Osteocyte (in vitro differentiated cells): ENCODE measurements at places on chromosomes 4 and X. TPM values are rescaled to one million over a fixed set of nuclear protein-coding genes. Genes with fewer than 3 reads are reported as not detected.

GRCh38 chr4:151798678-151799416, 38.0 kb upstream of the GATB start:
- no peak for DNase-seq

- no peak for DNase-seq
These were observed 19.7 kb downstream of the TRIM2 start for GRCh38 chr4:153223930-153224329.

DNA sequence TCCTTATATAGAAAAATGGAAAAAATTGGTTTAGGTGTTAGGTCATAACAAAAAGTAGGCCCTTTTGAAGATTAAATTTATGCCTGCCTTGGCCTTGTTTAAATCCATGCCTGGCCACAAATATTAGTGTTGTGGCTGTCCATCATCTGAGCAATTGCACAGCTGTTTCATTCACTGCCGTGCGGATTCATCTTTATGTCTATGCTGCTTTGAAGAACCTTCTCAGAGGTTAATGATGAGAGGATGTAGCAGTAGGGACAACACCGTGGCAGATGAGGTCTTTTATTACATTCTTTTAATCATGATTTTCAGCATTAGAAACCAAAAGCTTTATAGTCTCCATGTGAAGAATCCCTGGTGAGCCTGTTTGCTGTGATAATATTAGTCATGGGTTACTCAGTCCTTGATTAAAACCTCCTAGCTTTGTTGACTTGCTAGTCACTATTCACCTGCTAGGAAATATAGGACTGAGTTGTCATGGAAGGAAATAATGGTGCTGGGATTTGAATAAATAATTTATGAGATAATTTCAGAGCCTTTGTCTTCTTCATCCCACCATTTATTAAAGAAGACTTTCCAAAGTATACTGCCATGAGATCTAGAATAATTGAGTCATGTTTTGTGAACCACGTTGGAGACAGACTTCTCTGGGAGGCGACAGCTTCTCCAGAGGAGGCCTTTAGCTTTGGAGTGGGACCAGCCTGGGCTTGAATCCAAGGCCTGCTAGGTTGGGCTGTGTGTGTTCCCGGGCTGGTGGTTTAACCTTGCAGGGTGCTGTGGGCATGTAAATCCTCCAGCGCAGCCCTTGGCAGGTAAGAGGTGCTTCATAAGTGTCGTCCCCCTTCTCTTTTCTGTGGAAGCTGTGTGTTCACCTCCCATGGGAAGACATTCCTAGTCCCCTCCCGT, 53.5 kb downstream of the PTTG2 start:
- DNase-seq, result no peak

GRCh38 chr4:41287005-41287404, 30.3 kb downstream of the UCHL1 start:
- DNase-seq, result no peak

The GYPE gene
- not detected in 2 replicates for total RNA-seq

The ETDA gene
- total RNA-seq, result not detected in 2 replicates

The PAK3 gene
- not detected in 2 replicates for total RNA-seq

- DNase-seq, result no peak
These were observed 415.0 kb downstream of the CCSER1 start for GRCh38 chr4:90542216-90542615.

The TBL1X gene
- 35.3 and 39.9 TPM in 2 replicates for total RNA-seq

GRCh38 chr4:82777857-82778525, 20.6 kb downstream of the SCD5 start:
- DNase-seq, result no peak

- no peak for DNase-seq
These were observed 215.3 kb upstream of the TTC29 start for GRCh38 chr4:147160908-147161513.

DNA sequence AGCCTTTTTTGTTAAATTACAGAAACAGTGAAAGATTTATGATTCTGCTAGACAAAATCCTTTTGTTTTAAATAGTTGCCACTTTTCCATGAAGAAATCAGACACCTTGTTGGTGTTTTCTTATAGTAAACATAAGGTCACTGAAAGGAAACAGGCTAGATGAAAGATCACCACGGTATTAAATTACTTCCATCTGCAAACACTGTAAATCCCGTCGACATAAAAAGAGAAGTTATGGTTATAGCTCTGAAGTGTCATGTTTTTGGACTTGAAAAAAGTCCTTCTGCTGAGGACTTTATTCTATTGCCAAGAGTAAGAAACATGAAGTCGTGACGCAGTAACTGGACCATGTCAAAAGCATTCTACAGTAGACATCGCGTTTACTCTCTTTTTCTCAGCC, 567.6 kb upstream of the SLIT2 start:
- no peak for DNase-seq

GRCh38 chrX:97399400-97399799, 515.7 kb downstream of the RPA4 start:
- no peak for DNase-seq

- DNase-seq, result no peak
These were observed 118.7 kb upstream of the PRPS2 start for GRCh38 chrX:12672367-12673106.

The PAGE5 gene
- total RNA-seq, result not detected in 2 replicates

DNA sequence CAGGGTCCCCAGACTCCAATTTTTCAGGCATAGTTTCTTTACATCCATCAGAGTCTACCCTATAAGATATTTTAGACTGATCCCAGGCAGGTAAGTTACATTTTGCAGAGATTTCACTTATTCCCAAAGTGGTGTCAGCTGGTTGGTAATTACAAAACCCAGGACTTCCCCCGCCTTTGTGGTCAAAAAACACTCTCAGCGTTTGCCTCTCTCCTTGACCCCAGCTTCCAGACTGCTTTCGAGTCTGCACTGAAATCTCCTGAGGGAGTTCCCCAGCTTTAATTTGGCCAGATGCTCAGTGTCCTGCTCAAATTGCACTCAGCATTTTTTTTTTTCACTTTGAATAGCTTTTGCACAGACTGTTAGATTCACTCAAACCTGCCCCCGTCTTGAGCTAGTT, 11.2 kb upstream of the AMOT start:
- no peak for DNase-seq

The PPP1R2C gene
- not detected in 2 replicates for total RNA-seq

DNA sequence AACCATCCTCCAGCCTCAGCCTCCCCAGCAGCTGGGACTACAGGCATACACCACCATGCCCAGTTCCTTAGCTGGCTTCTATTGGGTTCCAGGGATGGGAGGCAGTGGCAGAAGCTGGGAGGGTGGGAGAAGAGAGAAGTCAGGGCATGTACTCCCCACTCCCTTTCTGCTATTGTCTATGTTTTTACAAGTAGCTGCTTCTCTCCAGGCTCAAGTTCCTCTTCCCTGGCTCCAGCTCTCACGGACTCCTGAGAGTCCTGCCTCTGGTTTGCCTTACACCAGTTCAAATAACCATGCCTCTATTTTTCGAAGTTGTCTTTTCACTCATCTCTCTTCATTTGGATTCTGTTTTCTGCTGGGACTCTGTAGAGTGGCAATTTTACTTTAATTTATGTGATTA, 2.9 kb downstream of the TBC1D9 start:
- no peak for DNase-seq

The CYBB gene
- total RNA-seq, result not detected in 2 replicates

DNA sequence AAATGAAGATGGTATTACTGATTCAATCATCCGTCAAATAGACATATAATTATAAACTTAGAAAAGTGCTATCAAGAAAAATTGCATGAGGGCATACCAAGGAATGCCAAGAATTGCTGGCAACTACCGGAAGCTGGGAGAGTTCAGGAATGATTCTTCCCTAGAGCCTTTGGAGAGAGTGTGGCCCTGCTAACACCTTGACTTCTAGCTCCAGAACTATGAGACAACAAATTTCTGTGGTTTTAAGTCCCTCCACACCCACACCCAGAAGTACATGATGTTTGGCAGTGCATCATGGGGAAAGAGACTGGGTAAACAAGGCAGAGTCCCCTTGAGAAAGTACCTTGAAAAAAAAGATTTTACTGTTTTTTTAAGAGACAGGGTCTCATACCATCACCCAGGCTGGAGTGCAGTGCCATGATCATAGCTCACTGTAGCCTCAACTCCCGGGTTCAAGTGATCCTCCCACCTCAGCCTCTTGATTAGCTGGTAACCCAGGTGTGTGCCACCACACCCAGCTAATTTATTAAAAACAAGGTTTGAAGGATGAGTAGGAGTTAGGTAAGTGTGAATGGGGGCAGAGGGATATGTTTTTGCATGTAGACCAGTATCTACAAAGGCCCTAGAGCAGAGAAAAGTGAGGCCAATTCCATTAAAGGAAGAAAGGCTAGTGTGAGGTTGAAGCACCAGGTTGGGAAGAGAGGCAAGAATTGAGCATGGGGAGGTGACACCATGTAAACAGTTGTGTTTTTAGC, 53.1 kb downstream of the GSX2 start:
- DNase-seq, result no peak

The TRPC3 gene
- 0.24 and 0.67 TPM in 2 replicates for total RNA-seq

DNA sequence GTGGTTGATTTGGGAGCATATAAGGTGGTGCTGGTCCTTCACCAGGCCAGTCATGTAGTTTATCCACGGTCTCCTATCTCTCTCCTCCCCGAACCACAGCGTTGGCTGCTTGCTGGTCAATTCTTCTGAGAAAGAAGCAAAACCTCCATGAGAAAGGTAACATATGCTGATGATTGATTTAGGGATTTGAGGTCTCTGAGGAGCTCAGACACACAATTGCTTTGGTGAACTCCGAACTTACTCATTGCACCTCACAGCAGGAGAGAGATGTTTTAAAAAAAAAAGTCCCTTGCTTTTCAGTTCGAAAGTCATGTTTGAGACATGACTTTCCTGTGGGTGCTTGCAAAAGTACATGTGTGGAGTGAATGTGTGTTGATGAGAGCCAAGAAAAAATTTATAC, 100.2 kb downstream of the TSPAN7 start:
- no peak for DNase-seq

The SPANXN3 gene
- total RNA-seq, result not detected in 2 replicates

GRCh38 chr4:101993002-101993841, 202.7 kb downstream of the BANK1 start:
- DNase-seq, result no peak

- no peak for DNase-seq
These were observed 495.6 kb upstream of the ZFP42 start for GRCh38 chr4:187499956-187500355.

DNA sequence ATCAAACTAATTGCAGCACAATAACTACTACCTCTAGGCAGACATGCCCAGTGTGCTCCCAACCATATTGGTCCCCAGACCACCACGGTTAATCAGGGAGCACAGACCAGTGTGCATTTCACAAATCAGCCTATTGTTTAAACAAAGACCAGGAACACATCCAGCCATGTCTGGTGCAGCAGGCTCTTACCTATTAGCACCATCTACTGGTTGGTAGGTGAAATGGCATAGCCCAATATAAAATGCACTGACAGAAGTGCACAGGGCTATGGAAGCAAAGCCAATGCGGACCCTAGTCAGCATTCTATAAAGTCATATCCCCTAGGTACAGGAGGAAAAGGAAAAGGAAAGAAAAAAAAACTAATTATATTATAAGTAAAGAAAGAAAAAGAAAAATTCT, 15.5 kb upstream of the CYLC1 start:
- no peak for DNase-seq

DNA sequence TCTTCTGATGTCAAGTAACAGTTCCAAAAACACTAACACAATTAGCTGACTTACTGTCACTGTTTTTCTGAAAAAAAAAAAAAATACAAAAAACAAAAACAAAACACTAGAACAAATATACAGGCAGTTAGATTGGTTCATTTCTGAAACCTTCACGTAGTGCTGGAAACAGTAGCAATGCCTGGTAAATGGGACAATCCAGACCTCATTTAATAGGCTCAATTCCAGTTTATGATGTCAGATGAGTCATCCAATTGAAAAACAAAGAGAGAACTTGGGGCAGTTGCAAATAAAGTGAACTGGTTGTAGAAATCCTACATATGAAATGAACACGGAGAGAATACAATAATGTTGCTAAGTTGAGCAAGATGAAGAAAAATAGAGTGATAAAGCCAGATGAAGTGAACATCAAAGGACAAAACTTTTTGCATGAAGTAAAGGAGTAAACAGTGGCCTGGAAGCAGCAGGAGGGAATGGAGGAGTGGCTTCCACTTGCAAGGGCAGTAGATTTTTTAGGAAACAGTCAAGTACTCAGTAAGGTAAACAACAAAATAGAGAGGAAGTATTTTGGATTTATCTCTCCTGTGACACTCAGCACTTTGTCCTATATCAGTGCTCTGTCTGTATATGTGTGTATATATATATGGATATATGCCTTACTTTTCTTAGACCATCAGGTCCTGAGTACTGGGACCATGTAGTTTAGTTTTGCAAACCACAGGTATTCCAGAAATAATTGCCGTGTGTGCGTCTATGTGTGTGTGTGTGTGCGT, 39.3 kb upstream of the MAGEA10 start:
- DNase-seq, result no peak

DNA sequence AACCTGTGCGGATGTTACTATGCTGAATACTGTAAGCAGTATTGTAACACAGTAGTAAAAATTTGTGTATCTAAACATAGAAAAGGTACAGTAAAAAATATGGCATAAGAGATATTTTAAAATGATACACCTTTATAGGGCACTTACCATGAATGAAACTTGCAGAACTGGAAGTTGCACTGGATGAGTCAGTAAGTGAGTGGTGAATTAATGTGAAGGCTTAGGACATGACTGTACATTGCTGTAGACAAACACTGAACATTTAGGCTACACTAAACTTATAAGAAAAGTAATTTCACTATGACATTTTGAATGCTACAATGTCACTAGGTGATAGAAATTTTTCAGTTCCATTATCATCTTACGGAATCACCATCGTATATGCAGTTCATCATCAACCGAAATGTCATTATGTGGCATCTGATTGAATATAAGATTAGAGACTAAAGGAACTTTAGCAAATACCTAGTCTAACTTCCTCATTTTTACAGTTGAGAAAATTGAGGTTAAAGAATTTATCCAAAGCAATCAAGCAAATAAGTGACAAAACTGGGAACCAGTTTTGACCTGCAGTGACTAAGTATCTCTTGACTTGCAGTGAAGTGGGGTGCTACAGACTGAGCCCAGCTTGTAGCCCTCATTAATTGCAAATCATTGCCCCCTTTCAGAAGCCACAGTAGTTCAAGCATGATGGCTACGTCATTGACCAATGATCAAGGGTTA, 55.3 kb downstream of the EGF start:
- no peak for DNase-seq

GRCh38 chrX:69429339-69430015, 74.6 kb upstream of the NALF2 start:
- no peak for DNase-seq

DNA sequence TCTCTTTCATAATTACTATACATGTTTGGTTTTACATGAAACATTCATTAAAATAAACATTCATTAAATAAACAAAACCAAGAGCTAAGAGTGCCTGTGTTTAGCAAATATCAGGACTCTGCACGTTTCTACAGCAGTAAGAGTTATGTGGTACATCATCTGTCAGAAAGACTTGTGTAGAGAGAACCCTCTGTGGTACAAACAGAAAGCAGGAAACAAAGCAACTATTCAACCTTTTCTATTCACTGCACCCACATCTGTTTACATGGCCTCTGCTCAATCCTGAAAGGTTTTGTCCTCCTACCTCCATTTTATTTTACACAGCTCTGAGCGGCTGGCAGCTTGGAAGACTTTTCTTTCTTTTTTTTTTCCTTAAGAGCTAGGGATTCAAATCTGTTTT, 90.7 kb upstream of the PCDH18 start:
- DNase-seq, result no peak
